T-helper 1 cell (primary cell): ENCODE measurements at places on chromosomes 6 and 20.

DNA sequence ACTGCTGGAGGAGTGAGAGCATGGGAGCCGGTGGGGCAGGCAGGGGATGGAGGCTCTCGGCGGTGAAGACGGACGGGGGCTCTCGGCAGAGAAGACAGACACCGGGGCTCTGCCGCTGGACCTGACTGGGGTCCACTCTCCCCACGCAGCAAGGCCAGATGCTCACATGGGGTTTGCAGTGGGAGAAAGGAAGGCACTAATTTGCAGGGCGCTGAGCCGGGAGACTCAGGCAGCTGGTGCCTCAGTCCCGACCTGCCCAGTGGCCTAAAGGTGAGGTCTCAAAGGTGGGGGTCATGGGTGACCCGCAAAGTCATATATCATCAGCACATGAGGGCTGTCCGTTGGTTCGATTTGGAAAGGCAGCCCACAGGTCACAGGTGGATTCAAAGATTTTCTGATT, 187.3 kb downstream of the ERMARD start:
- DNase-seq: no peak

GRCh38 chr20:50379049-50379990, 130.9 kb upstream of the PTPN1 start:
- no peak for DNase-seq

- no peak for DNase-seq
Observed at GRCh38 chr6:132085731-132086130, 134.6 kb upstream of the CCN2 start.

DNA sequence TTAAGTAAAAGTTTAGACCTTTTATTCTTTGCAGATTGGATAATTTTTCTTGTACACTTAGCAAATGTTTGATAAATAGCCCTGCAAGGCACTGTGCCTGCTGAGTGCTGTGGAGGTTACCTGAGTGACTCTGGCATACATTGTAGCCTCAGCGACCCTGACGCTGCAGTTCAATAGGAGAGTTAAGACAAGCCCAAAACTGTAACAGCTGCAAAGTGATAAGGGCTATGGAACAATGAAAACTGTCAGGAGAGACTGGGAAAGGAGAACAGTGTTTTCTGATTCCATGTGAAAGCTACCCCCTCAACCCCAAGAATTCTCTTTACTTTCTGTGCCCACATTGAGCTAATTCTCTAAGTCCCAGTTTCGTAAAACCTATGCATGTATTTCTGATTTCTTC, 22.2 kb downstream of the HIVEP1 start:
- no peak for DNase-seq

- no peak for DNase-seq
Observed at GRCh38 chr6:4999586-4999985, 4.3 kb downstream of the RPP40 start.

DNA sequence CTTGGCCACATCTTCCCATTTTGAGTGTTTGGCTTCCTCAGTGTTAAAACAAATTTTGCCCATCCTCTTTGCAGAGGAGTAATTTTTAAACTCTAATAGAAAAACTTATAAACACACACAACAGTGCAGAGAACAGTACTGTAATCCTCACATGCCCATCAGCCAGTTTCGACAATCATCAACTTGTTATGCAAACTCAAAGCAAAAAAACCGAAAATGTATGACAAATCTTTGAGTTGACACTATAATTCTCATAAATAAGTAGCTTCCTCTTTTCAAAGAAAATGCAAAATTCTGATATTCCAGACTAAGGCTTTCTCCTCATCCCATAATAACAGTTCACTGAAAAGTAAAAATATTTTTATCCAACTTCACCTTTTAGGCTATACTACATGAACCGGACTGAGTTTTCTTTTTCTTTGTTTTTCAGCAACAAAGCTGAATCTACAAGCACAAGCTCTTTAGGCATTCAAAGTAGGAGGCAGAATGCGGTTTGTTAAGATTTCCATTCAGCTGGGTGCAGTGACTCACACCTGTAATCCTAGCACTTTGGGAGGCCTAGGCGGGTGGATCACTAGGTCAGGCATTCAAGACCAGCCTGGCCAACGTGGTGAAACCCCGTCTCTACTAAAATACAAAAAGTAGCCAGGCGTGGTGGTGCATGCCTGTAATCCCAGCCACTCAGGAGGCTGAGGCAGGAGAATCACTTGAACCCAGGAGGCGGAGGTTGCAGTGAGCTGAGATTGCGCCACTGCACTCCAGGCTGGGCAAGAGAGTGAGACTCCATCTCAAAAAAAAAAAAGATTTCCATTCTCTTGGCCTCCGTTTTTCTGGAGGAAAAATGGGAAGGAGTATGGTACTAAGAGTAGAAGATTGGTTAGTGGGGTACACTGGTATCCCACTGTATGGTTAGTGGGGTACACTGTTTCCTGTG, 74.8 kb downstream of the GCNT2 start:
- no peak for DNase-seq

- no peak for DNase-seq
Observed at GRCh38 chr6:142827369-142827768, 117.6 kb downstream of the HIVEP2 start.

- no peak for DNase-seq
Observed at GRCh38 chr6:13024616-13025015, 303.7 kb downstream of the TBC1D7 start.

GRCh38 chr6:39891976-39892375, 42.3 kb downstream of the MOCS1 start:
- DNase-seq: no peak

DNA sequence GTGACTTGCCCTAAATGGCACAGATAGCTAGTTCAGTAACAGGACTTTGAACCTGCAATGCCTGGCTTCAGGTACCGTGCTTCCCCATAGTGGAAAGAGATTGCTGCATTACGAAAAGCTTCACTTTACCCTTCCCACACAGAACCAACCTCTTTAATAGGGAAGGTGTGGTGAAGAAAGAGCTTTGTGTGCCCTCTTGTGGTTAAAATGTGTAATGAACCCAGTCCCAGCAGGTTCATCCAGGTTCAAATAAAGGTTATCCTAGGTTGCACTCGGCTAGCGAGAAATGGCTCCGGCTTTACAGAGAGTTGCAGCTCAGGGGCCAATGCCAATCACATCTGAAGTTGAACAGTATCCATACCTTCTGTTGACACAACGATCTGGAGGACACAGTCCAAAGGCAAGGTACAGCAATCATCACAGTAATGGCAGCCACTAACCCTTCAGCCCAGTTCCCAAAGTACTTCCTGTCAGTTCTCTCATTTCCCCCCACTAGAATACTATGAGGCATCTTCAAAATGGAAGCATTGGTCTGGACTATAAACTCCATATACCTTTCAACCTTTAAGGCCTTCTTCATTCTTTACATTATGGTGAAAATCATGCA, 3.0 kb downstream of the DEFB115 start:
- no peak for DNase-seq

DNA sequence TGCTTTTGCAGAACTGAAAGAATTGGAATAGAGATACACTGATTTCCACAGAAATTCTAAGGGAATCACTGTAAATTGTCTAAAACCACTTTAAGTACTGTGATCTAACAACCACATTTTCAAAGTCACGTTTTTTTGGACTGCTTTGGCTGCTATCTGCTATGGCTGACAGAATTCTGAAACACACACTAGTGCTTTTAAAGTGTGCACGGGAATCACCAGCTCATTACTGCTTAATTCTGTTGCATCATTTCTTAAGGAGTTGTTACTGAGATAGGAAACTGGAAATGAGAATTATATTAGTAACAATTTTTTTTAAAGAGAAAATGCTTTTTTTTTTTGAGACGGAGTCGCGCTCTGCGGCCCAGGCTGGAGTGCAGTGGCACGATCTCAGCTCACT, 716.5 kb upstream of the NRSN1 start:
- DNase-seq: no peak

- no peak for DNase-seq
Observed at GRCh38 chr6:143449714-143450452, 612 bp downstream of the ADAT2 start.

GRCh38 chr6:150788089-150788488, 77.4 kb upstream of the MTHFD1L start:
- DNase-seq: no peak

DNA sequence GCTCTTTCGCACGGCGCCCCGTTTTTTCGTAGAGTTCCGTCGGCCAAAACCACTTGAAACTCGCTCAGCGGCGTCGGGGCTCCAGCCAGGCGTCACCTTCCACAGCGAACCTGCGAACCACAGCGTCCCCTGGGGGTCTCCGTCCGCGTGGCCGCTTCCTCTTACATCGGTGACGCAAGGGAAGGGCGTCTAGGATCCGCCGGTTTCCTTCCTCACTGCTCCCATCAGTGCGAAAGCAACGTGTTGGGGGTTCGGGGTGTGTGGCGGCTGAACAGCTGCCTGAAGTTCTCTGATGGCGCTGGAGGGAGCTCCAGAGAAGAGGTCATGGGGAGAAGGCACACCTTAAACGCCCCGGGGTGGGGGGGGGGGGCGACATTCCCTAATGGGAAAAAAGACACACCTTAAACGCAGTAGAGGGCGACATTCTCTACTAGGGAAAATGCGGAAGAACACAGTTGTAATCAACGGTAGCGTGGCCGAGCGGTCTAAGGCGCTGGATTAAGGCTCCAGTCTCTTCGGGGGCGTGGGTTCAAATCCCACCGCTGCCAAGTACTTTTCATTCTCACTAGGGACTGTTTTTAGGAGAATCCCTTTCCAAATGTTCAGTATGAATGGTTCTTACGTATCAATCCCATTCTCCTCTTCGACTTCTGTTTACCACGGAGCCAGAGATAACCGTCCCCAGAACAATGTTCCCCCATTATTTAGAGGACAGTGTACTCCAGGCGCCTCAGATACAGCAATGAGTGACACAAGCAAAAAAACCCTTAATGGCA, 16.4 kb downstream of the ZNF311 start:
- DNase-seq: peak; percentile 68
